ENCODE measurements at places on chromosomes 7 and 10.
A peak's percentile ranks its signal among the peaks of the same experiment; 100 is the strongest.

DNA sequence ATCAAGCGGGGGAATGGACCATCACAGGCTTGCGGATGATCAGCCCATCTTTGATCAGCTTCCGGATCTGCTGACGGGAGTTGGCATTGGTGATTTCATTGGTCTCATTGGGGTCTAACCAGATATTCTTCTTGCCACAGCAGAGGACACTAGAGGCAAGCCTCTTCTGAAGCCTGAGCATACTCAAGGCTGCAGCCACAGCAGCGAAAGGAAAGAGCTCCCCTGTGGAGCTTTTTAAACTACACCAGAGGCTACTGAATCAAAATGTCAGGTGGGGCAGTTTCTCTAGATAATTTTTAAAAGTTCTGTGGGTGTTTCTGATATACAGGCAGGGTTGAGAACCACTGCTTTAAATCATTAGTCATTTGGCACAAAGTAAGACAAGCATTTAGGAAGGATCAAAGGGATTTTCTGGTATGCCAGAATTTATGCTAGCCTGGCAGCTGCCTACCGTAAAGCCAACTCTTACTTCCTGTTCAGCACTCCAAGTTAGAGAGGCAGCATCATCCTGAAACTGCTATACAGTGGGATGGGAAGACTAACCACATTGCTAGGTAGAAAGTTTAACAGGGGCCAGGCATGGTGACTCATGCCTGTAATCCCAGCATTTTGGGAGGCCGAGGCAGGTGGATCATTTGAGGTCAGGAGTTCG is 7.0 kb downstream of the NAPEPLD start:
- no peak for DNase-seq

DNA sequence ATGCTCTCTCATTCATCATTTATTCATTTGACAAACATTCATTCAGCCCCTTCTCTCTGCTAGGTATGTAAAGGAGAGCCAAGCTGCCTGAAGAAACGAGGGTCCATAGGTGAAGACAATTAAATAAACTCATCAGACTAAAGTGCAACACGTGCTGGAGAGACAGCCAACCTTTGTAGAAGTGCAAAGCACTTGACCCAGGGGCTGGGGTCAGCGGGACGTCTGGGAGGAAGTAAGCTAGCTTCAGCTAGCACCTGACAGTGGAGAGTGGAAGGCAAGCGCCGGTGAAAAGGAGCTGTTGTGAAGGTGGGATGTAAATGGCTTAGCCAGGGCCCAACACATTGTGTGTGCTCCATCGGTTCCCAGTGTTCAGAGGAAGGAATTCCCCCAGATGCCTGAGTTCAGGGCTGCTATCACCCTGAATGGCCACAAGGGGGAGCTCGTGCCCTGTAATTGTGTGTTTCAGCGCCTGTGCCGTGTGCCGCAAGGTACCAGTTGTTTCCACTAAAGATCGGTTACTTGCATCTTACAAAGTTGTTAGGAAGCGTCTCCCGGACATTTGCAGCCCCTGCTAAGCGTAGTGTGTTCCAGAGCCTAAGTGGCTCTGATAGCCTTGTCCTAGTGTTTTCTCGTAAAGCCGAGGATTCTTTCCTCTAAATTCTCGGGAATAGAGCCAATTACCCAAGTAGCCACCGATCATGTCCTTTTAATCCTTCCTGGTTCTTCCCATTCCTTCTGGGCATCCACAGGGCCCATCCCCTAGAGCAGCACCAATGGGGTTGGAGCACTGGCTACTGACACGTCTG is 30.6 kb downstream of the TLX1 start:
- peak; percentile 78 for DNase-seq

DNA sequence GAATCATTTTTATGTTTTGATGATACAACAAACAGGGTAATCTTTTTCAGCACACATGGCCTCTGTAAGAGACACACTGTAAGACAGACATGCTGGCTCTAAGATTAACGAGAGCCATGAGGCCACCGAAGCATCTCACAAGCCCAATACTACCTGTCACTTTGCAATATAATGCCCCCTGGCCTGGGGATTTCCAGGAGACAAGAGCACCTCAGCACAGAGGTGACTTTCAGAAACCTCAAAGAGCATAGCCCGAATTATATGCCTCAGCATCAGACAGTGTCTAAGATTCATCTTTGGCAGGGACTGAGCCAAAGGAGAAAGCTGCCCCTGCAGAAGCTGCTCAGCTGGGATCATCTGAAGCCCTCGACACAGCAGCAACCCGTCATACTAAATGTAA is 44.2 kb upstream of the TMEM213 start:
- DNase-seq = no peak

- DNase-seq = peak; percentile 48
Observed at GRCh38 chr7:94656925-94657731, 1.2 kb upstream of the SGCE start.

DNA sequence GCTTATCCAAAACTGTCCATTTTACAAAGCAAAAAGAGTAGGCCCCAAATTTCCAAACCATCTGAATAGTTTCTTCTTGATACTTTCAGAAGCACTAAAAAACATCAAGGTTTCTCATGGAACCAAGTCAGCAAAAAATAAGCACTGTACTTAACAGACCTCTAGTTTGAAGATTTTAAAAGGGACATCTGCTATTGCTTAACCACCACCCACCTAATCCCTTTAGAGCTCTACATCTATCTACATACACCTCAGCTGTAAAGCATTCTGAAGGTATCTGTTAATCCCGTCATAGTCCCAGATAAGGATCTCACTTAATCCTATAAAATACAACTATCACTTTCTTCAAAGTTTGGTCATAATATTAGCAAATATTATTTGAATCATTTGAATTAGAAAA is 72.3 kb downstream of the HIBADH start:
- no peak for DNase-seq

DNA sequence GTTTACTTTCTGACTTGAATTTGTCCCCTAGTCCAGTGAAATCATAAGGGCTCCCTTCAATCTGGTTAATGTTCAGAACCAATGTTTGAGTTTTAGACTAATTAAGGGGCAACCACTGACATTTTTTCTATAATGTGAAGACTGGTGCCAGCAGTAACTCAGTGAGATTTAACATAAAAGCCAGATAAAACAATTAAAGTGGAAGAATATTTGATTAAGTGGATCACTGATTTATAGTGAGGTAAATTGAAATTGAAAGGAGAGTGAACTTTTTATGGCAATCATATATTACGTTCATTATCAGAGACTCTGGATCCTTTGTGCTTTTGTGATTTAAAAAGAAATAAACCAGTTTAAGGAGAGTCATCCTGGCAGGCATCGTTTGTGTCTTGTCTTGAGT is 246.8 kb downstream of the GATA3 start:
- no peak for DNase-seq

DNA sequence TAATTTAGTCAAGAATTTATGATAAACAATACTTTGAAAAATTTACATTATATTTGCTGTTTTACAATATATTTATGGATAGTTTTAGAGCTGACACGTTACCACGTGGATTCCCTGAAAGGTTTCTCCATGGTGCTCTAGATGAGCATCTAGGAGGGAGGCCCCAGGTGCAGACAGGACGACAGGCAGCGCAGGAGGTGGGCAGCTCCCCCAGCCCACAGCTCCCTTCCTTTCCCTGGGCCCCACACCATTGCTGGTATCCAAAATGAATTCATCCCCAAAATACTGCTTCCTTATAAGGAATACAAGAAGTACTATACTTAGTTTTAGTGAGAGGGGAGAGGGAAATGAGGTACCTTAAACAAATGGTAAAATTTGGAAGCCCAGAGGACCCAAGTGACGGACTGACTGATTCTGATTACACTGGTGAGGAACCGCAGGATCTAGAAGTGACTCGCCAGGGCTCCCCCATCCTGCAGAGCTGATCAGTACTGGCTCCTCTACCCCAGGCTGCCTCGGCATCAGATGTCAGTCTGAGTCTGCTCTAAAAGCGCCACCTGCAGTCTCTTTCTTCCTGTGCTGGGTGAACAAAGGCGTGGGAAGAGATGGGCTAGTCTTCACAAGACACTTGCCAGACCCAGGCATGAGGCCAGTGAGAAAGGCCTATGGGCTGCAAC is 89.2 kb downstream of the DLG5 start:
- peak; percentile 46 for DNase-seq

DNA sequence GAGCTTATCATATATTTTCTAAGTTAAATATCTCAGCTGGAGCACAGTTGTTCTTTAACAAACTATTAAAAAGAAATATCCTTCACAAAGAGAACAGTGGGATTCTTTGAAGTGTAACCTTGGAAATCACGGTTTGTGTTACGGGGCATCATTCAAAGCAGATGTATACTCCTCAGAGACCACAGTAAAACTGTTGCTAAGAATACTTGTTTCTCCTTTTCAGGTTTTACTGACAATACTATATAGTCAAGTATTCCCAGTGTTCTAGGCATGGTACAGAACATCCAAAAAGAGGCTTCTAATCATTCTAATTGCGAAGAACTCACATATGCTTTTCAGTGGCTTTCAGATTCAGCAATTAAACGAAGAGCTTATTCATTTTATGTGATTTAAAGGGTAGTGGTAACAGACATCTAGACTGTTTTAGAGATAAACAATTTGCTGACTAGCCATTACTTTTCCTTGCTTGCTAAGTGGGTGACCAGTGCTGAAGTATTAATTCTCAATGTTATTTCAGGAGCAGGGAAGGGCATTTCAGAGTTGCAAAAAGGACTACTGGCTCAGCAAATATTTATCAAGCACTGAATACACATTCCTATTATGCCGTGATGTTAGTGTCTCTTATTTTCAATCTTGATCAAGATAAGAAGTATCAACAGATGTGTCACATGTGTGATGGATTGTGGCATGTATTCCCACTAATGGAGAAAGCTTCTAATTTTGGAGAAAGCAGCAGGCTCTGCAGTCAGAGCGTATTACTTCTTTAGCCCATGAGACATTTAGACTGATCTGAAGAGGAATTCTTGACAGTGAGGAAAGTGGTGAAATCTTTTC is 236.8 kb downstream of the RNLS start:
- no peak for DNase-seq

DNA sequence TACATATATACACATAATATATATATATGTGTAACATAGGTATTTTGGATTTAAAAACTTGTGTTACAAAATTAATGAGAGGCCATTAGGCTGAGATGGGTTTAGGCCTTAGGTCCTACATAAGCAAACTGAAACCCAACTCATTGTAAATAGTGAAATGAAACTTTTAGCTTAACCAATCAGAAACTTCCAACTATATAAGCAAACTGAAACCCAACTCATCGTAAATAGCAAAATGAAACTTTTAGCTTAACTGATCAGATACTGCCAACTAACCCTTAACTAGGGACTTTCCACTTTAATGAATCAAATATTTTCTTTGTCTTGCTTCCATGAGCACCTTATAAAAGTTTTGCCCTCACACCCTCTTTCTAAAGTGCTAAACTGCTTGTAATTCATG is 17.3 kb upstream of the SAMD9L start:
- no peak for DNase-seq

GRCh38 chr10:1520909-1521565 is 216.3 kb downstream of the ADARB2 start:
- DNase-seq = no peak

- DNase-seq = no peak
Observed at GRCh38 chr10:123501148-123501547, 165.0 kb upstream of the GPR26 start.

- DNase-seq = no peak
Observed at GRCh38 chr10:31358688-31359330, 39.8 kb downstream of the ZEB1 start.

DNA sequence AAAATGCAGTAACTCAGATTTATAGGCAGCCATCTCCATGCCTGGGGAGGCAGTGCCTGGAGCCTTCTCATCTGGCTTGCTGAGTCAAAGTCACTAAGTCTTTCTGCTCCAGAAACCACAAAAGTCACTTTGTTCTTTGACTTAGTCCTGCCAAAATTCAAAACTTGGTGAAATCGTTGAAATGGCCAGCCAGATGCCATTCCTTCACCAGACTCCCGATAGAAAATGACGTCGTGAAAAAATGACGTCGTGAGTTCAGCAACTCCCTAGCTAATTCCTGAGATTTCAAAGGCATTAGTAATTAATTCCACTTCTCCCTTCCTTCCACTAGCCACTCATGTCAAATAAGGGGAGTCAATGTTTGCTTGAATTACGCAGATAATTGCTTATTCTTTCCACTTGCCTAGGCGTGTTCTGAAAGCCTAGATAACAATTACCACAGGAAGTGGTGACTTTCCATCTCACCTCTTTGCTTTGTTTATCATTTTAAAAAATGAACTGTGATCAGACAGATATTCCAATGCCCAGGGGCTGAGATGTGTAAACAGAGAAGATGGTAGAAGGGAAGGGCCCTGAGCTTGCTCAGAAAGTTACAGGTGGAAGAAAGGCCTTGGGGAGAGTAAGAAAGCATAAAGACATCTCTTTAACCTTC is 48.5 kb upstream of the OSBPL3 start:
- DNase-seq = peak; percentile 51

DNA sequence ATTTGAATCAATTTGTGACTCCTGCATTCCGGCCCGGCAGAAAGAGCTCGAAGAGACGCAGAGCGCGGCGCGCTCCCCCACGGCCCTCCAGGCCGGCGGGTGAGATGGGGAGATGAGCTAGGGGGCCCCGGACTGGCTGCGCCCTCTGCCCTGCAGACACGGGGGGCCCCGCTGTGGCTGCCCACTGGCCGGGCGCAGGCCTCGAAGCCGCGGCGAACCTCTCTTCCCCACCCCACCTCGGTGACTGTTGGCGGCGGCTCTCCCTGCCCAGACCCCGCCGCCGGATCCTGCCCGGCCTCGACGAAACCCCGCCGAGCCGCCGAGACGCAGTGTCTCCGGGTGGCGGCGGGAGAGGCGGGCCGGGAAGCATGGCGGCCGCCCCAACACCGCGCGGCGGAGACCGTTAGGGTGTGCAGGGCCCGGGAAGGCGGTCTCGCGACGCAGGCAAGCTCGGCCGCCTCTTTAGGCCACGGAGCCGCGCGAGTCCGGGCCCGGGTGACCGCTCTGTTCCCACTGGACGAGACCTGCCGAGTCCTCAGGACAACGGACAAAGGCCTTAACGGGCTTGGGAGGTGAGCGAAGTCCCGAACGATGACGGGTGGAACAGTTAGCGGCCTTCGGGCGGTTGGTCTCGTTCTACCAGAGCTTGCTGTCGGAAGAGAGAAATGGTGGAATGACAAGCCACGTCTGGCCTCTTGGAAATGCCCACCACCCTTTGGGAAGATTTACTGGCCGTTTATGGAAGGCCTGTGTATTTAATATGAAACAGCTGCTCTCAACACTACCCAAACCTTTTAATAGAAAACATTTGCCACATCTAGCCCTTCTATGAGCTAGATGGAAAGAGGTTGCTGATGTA is 24.3 kb downstream of the NUP42 start:
- no peak for DNase-seq

All from ACHN (cell line).